ENCODE measurements at places on chromosomes 3 and 15.

- no peak for DNase-seq
Observed at GRCh38 chr3:51221959-51222358, 163.1 kb upstream of the MANF start.

DNA sequence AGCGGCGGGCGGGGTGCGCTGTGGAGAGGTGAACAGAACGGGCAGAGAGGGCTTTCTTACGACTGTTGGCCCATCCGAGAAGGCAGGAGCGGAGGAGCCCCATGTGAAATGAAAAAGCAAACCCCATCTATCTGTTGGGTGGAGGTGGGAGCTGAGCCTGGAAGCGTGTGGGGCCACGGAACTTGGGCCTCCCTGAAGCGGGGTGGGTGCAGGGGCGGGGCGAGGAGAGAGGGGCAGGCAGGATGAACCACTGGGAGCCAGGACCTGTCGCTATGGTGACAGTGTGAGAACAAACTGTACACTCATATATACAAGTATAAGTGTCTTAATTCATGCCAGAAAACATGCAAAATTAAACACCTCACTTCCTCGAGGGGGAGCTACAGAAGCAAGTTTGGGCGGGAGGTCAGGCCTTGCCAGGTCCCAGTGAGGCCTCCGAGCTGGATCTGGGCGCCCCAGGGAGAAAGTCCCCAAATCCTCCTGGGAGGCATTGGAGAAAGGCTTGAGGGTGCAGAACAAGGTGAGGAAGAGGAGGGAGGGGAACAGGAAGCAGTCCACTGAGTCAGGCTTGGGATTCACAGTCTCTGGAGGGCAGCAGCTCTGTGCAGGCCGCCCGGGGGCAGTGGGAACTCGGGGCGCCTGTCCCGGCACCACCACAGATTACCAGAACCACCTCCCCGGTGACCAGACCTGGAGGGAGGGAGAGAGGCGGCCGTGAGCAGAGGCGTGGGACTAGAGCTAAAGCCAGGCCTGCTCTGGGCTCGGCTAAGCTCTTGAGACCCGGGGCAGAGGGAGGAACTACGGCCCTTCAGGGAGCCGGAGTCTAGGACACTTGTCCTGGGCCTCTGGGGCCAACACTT, 34.8 kb downstream of the RBPMS2 start:
- DNase-seq, result no peak

DNA sequence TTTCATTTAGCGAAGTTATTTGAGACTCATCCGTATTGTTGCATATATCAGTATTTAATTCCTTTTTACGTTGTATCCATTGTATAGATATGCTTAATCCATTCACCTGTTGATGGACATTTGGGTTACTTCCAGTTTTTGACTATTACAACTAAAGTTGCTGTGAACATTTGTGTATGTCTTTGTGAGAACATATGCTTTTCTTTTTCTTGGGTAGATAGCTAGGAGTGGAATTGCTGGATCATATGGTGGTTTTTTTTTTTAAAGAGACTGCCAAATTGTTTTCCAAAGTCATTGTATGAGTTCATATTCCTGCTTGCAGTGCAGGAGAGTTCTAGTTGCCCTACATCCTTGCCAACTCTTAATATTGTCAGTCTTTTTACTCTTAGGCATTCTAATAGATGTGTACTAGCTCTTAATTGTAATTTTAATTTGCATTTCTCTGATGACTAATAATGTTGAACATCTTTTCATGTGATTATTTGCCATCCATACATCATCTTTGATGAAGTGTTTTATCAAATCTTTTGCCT, 37.3 kb downstream of the NR2C2 start:
- DNase-seq, result no peak

DNA sequence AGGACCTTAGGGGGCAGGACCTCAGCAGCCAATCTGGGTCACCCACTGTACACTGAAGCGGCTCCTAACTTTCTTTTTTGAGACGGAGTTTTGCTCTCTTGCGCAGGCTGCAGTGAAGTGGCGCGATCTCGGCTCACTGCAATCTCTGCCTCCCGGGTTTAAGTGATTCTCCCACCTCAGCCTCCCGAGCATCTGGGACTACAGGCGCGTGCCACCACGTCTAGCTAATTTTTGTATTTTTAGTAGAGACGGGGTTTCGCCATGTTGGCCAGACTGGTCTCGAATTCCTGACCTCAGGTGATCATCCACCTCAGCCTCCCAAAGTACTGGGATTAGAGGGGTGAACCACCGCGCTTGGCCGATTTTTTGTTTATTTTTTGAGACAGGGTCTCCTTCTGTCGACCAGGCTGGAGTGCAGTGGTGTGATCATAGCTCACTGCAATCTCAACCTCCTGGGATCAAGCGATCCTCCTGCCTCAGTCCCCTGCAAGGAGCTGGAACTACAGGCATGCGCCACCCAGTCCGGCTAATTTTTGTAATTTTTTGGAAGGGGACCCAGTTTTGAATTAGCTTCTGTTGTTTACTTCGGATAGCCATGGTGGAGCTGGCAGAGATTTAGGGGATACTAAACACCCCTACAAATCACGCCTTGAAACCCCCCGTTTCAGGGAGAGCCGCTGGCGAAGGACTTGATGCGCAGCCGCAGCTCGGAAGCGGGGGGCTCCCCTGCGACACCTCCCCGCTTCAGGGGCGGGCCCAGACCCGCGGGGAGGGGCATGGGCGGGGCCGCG, 1.5 kb upstream of the CLK3 start:
- no peak for DNase-seq

- no peak for DNase-seq
Observed at GRCh38 chr3:178454726-178455125, 81.5 kb upstream of the KCNMB2 start.

DNA sequence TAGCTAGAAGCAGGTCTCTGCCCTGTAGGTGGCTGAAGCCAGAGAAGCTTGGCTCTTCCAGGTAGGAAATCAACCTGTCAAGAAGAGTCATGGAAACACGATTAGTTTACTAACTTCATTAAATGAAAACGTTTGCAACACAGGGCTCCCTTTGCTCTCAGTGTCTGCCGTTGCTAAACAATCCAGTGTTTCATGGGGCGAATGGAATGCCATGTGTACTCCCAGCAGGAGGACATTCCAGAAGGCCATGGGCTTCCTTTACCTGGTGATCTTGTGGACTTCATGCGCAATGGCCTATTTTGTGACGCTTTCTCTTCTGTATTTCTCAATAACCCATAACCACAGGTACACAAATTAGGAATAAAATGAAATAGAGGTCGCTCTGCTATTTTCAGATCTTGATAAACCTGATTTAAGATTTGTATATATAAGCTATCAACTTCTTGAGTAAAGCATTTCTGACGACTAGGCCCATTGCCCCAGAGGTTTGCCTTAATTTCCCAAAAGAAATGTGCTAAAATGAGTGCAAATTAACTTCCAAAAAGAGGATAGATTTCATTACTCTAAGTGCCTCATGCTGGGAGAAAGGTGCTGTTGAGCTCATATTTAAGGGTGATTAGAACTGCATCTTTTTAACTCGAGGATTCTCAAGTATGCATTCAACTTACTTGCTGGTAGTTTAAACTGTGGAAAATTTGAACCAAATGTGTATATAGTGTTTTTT, 171.0 kb downstream of the EPHA3 start:
- DNase-seq, result no peak

- DNase-seq, result no peak
Observed at GRCh38 chr15:27784107-27784506, 315.0 kb downstream of the OCA2 start.

DNA sequence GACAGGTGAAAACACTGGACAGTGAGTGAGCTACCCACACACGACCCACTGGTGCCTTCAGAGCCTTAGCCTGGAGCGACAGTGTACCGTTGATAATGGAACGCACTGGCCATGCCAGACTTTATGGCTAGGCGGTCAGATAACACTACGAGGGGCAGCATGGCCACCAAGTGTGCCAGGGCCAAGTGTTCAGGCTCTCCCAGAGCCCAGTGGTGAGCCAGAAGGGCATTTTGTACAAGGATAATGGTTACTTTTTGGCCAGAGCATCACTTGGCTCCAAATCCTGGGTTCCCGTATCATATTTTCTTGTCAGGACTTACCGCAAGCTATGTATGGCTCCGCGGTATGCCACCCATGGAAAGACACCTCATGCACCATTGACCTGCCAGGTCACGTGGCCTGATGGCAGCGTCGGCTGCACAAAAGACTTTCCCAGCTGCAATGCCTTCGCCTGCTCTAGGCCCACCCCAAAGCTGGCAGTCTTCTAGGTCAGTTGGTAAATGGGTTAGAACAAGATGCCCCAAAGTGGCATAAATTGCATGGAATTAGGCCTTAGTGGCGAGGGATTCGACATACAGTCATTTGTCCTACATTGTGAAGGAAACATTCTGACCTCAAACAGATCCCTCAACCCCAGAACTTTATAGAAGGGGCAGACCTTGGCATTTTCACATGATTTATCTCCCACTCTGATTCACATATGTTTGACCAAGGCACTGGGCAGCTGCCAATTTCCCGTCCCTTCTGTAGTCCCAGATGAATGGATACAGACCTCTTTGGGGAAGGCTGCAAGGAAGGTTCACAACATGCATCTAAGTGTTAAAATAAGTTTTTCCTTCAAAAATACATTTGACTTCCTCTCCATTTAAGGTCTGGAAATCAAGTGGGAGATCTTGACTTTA, 12.2 kb upstream of the SLC28A1 start:
- DNase-seq, result no peak

DNA sequence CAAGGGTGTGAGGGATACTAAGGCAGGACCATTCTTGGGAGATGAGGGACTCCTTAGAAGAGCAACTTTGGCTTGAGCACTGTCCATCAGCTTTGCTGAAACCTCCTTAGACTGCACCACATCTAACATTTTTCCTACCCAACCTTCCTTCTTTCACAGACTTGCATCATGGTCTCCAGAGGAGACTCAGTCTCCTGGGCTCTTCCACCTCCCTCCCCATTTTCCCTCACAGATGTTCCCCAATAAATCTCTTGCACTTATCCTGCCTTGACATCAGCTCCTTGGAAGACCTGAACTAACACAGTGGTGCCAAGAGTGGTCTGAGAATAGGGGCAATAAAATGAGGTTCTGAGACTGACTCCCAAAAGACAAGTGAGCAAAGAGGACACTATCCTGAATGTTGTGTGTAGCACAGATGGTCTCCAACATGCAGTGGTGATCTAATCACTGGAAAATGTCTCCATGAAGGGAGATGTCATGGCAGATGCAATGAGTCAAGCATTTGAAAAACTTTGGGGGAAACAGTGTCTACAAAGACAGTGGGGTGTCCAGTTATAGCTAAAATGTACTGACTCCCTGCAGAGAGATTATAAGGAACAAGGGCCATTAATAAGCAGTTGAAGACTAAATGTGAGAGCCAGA, 26.0 kb upstream of the BOC start:
- no peak for DNase-seq

GRCh38 chr15:40238532-40239403, at the start of gene PAK6:
Gene PAK6, plus strand, starts transcription at chr15:40239063. Its CDS starts 25,723 bp downstream, at chr15:40264786.
- no peak for DNase-seq

- DNase-seq, result no peak
Observed at GRCh38 chr3:61858054-61858453, 296.7 kb downstream of the PTPRG start.

GRCh38 chr15:45102226-45102625, 11.7 kb downstream of the DUOX2 start:
- no peak for DNase-seq

DNA sequence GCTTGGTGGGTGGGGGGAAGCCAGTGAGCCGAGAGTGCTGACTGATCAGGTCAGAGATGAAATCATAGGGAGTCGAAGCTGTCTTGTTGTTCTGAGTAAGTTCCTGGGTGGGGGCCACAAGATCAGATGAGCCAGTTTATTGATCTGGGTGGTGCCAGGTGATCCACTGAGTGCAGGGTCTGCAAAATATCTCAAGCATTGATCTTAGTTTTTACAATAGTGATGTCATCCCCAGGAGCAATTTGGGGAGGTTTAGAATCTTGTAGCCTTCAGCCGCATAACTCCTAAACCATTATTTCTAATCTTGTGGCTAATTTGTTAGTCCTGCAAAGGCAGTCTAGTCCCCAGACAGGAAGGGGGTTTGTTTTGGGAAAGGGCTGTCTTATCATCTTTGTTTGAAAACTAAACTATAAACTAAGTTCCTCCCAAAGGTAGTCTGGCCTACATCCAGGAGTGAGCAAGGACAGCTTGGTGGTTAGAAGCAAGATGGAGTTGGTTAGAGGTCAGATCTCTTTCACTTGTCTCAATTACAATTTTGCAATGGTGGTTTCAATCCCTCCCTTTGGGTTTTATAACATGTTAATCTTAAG, 18.7 kb upstream of the MTMR14 start:
- DNase-seq, result no peak

DNA sequence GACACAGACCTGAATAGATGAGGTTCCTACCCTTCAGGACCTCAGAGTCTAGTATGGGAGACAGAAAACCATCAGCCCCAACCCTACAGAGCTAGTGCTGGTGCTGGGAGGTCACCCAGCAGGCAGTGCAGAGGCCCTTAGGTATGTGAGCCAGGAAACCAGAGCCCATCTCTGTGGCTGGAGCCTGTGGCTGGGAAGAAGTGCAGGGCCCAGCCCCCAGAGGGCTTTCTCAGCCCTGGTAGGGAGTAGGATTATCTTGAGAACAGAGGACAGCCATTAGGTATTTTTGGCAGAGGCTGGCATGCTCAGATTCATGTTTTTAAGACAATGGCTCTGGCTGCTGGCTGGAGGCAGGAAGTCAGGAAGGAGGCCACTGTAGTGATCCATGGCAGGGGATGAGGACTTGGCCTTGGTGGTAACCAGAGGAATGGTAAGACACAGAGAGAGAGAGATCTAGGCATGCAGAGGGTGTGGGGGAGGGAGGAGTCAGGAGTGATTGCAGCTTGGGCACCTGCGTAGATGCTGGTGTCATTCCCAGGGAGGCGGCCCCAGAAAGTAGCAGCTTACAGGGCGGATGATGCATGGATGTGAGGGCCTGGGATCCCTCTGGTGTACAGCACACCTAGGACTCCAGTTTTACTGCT, 220.9 kb upstream of the EIF1B start:
- no peak for DNase-seq

DNA sequence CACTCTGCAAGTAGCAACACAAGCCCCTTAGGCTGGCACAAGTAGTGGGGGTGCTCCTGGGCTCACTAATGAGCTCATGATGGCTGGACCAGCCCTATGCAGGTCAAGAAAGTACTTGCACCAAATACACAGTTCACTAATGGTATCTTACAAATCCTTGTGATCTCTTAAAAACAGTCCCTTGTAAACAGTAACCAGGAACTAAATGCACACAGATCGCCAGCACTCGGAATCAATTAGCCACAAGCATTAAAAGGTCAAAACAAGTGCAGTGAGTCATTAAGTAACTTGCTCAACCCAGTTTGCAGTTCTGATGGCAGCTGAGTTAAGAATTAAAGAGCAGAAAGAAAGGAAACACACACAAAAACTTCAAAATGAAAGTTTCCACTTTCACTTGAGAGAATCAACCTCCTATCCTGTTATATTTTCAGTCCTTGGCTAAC, 43.2 kb downstream of the ARHGEF3 start:
- no peak for DNase-seq

DNA sequence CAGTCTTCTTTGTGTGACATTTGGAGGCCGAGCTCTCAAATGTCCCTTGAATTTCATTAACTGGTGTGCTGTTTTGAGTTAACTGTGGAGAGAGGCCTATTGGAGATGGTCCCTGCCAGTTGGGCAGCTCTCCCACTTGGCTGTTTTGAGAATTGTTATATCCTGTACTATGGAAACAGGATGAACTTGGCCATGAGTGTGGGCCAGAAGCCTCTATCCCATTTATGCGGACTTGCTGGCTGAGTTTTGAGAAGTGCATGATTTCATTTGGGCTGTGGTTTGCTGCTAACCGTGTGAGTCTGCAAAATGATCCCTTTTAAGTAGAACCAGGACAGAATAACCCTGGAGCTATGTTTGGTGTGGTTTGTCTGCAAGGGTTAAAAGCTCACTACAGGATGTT, 366.0 kb downstream of the PTPRG start:
- no peak for DNase-seq

Data from stimulated activated CD8-positive, alpha-beta memory T cell treated with anti-CD3 and anti-CD28 coated beads, Interleukin-2, amount 100 ng/mL, for 1 hour (primary cell).